ENCODE measurements at places on chromosomes 11 and 22.
A peak's percentile ranks its signal among the peaks of the same experiment; 100 is the strongest.

- no peak for DNase-seq
These were observed 107.6 kb downstream of the CCDC34 start for GRCh38 chr11:27255447-27255828.

DNA sequence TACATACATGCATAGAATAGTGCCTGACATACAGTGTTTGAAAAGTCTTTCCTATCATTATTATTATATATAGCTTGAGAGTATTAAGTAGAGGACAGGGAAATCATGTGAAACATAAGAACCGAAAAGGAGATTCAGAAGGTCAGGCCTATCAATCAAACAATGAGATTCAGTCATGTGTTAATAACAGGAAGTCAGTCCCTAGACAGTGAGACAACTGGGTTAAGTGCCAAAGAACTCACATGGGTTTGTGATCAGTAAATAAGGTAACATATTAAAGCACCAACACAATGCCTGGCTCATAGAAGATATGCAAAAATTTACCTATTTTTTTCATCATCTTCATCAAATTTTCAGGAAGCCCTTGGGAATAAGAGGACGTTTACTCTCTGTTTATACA lies 174.3 kb upstream of the FAT3 start:
- no peak for DNase-seq

DNA sequence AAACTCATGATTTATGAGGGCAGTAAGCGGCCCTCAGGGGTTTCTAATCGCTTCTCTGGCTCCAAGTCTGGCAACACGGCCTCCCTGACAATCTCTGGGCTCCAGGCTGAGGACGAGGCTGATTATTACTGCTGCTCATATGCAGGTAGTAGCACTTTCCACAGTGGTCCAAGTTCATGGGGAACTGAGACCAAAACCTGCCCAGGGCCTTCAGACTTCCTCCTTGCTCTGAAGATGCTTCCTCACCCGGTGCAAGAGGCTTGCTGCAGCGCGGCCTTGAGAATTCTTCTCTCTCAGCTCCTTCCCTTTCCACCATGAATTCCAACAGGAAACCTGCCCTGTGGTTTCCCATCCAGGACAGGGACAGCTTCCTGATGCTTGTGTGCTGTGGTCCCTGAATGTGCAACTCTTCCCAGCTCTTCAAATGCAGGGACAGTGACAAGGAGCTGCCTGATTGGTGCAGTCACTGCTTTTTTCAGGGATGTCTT lies 53.9 kb downstream of the GGTLC2 start:
- no peak for DNase-seq

GRCh38 chr11:1573903-1574237 lies 1.8 kb upstream of the DUSP8 start:
- DNase-seq, result peak; percentile 95

- no peak for DNase-seq
These were observed 93.5 kb downstream of the DBX1 start for GRCh38 chr11:20066783-20067156.

- DNase-seq, result no peak
These were observed 259.7 kb downstream of the MN1 start for GRCh38 chr22:27541836-27542235.

DNA sequence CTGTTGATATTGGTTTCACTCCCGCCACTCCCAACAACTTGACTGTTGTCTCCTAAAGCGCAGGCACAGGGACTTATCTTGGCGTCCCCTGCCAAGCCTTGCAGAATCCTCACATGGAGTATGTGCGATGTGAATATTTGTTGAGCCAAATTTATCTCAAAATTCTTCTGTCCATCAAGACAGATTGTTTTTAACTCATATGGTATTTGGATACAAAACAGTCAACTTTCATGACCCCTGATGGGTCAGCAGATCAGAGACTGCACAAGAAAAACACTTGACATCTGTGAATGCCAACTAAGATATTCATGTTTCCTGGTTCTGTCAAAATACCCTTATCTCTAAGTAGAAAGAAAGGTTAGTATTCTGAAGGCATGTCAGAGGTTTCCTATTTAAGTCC lies 221.7 kb upstream of the BLID start:
- DNase-seq, result no peak

DNA sequence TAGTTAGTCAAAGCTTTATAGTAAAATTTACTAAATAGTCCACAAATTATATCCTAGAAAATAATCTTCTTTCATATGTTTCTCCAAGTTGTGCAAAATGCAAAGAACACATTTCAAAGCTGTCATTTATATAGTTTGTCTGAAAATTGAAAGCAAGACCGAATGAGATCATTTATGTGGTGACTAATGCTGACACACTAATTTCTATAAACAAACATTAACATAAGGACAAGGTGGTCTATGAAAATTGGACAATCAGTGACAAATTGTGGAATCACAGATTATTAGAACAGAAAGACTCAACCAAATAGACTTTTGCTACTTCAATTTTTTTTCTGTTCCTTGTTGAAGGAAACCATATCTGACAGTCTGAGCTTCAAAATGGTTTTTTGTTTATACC lies 1056.1 kb downstream of the LRRC4C start:
- no peak for DNase-seq
